Nucleus accumbens (tissue), 56 donors: ENCODE measurements at places on chromosomes 4 and X.

DNA sequence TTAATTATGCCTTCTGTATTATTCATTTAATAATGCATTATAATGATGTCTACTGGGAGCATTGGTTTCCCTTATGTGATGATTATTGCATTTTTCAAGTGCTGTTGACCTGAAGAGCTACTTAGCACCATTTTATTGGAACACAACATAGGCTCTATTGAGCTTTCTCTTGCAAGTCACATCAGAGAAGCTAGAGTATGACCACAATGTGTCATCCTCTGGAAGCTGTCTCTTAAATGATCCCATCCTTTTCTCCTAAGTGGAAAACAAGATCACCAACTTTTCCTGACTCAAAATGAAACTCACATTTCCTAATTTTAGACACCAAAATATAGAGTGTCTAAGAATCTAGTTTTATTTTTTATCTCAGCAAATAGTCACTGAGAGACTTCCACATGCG is 1451.9 kb downstream of the PCDH7 start:
- no peak for DNase-seq

GRCh38 chr4:17558941-17559708 is 17.9 kb upstream of the LAP3 start:
- DNase-seq = no peak

DNA sequence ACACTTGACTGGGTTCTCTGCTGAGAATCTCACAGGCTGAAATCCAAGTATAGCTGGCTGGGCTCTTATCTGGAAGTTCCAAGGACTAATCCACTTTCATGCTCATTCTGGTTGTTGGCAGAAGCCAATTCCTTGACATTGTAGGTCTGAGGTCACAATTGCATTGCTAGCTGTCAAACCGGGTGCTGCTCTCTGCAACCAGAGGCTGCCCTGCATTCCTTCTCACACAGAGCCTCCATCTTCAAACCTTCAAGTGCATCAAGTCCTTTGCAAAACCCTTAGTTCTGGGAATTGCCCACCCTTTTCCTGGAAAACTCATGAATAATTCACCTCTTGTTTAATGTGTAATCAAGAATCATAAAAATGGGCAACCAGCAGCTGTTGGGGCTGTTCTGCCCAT is 404.2 kb downstream of the KCNIP4 start:
- DNase-seq = no peak

DNA sequence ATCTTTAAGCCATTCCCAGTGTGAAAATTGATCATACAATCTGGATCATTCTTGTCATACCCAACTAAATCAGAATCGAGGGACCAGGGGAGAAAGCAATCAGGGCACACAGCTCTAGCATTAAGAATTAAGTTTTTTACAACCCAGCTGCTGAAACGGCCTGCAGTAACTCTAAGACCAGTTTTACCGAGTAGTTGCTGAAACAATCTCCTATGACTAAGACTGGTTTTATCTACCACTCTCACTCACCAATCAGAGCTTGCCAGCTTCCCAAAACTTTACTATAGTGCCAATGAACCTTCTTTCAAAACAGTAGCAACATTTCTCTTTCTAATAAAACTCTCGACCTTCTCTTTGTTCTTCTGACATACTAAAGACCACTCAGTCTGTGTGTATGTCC is 2.8 kb upstream of the SAP30 start:
- DNase-seq = no peak

GRCh38 chrX:75483933-75484332 is 38.9 kb downstream of the ZDHHC15 start:
- no peak for DNase-seq

DNA sequence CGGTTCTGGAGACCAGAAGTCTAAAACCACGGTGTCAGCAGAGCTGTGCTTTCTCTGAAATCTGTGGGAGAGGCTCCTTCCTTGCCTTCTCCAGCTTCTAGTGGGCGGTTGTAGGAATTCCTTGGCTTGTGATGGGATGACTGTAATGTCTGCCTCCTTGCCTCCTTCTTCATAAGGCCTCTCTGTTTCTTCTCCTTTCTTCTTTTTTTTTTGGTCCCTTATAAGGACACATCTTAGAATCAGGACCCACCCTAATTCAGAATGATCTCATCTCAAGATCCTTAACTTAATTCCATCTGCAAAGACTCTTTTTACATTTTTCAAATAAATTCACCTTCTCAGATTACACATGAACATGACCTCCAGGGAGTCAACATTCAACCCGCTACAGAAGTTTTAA is 186.9 kb downstream of the STK32B start:
- no peak for DNase-seq

GRCh38 chr4:136927172-136927571 is 605.1 kb downstream of the PCDH18 start:
- no peak for DNase-seq

GRCh38 chrX:63754136-63754859 is 30.7 kb downstream of the ARHGEF9 start:
- DNase-seq = no peak

GRCh38 chrX:108312957-108313356 is 125.3 kb downstream of the COL4A6 start:
- DNase-seq = no peak

GRCh38 chrX:19956306-19956705 is 34.6 kb downstream of the BCLAF3 start:
- DNase-seq = no peak

GRCh38 chr4:138963412-138963811 is 52.2 kb upstream of the NOCT start:
- DNase-seq = no peak

- no peak for DNase-seq
Observed at GRCh38 chr4:156764145-156764544, 207.5 kb downstream of the PDGFC start.

DNA sequence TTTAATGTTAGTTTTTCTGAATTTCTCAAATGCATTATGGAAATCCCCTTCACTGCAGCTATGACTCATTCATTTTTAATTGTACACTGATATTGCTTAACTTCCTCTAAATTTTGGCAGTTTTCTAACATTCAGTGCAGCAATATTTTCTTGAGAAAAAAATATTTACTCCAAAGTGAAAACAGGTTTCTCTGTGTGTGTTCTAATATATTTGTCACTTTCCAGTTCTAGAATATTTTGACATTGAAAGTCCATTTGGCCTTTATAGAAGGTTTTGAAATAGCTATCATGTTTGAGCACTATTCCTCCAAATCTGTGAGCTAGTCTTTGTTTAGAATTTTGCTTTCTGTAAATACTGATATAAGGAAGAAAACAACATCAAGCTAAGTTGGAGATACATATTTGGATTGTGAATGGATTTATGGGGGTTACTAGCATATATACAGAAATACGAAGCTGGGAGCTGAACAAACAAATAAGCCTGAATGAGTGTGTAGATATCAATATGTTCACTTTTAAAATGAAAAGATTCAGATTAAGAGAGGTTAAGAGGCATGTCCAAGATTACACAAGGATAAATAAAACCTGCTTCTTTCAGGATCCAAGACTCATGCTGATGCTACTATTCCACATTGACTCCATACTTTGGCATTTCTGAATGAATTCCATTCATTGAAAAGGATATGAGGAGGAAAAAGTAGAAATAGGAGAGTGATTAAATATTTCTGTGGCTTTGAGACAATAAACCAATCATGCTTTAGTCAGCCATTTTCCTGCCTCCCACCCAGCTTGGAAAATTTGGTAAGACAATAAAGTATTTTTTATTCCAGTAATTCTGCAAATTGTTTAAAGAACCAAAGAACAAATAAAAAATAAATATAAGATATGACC is 57.3 kb upstream of the SLIT2 start:
- DNase-seq = no peak

- no peak for DNase-seq
Observed at GRCh38 chr4:78149751-78150542, 92.8 kb downstream of the FRAS1 start.

- no peak for DNase-seq
Observed at GRCh38 chr4:155597281-155597680, 69.4 kb upstream of the GUCY1A1 start.

GRCh38 chr4:151955721-151956380 is 195.0 kb upstream of the GATB start:
- DNase-seq = no peak

DNA sequence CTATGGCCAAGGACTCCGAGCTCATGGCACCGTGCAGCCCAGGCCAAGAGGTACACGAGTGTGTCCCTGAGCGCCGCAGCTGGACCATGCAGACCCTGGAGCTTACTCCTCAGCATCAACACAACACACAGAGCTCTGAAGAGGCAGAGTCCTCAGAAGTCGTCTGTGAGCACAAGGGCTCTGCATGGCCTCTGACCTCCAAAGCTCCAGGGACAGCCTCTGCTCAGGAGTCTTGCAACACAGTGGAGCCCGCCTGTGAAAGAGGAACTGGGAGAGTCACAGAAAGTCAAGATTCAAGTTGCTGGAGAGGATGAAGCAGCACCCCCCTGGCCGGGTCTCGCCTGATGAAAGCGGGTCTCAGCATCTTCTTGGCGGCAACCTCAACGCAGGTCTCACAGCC is 2.9 kb downstream of the LRPAP1 start:
- DNase-seq = no peak

DNA sequence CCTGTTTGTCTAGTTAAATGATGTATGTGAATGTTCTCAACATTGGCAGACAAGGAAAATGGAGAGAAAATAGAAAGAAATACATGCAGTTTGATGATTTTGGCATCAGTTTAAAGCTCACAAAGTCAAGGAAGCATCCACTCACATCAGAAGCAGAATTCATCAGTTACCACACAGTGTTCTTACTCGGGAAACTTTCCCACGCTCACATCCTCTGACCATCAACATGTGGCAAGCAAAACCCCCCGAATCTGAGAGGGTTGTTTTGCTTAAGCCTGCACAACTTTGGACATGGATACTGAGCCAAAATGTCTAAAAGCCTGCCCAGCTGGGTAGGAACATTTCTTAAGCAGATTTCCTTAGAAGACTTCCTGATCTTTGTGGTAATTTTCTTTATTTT is 407.6 kb downstream of the ANKRD50 start:
- DNase-seq = no peak

DNA sequence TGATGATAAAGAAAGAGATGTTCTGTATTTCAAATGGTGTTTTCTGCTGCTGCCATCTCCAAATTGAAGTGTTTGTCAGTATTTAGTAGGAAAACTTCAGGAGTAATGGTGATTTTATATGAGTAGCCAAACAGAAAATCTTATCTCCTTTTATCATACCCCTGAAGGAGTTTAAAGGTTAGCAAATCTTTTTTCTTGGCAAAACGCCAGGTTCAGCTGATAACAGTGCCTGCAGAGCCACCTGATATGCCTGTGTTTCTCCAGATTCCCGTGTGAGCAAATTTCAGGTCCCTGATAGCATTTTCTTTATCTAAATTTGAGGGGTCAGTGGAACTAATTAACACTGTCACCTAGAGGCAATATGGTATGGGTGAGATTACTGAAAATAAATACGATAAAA is 65.8 kb upstream of the ETNPPL start:
- no peak for DNase-seq

GRCh38 chrX:110036162-110037033 is 33.5 kb downstream of the TMEM164 start:
- DNase-seq = no peak

DNA sequence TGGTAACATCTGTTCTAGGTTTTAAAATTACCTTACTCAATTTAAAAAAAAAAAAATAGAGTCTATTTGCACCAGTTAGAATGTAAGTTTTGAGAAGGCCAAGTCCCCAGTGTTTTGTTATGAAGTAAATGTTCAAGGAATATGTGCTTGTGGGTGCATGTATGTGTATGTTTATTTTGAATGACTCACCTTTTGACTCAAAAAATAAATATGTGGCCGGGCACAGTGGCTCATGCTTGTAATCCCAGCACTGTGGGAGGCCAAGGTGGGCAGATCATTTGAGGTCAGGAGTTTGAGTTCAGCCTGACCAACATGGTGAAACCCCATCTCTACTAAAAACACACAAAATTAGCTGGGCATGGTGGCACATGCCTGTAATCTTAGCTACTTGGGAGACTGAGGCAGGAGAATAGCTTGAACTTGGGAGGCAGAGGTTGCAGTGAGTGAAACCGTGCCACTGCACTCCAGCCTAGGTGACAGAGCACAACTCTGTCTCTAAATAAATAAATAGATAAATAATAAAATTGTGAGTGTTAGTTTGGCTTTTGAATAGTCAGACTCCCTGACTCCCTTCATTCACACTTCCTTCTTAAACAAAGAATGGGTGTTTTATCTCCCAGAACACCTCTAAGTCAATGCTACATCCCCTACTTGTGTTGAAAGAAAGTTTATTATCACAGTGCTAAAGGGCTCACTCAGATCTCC is 511.3 kb upstream of the PCDH7 start:
- DNase-seq = no peak

- DNase-seq = no peak
Observed at GRCh38 chrX:65997978-65998717, 41.7 kb downstream of the VSIG4 start.

DNA sequence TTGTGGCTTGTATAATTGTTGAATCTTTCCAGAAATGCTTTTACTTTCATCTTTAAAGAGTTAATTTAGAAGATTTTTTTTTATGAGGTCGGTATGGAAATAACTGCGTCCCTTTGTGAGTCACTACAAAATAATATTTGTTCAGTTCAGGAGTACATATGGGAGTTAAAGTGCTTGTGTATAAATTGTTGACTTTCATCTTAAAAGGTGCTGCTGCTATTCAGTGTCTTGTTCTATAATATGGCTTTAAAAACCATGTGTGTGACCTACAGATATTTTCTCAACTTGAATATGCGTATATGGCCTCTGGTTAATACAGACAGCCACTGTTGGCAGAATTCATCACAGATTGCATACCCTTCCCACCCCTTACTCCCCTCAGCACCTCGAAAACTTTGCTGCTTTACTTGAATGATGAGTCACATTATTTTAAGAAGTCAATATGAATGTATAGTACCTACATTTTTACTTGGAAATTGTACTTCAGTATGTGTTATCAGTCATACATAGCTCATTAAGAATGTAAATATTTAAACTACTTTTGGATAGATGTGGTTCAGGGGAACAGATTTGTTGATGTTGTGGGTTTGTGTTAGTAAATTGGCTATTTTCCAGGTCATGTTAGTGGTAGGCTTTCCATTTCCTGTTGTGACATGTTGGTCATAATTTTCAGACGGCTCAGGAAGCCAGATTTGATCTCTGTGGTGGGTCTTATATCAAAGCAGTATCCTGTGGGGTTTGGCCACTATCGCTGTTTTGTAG is 1.5 kb downstream of the CLCN3 start:
- DNase-seq = no peak

DNA sequence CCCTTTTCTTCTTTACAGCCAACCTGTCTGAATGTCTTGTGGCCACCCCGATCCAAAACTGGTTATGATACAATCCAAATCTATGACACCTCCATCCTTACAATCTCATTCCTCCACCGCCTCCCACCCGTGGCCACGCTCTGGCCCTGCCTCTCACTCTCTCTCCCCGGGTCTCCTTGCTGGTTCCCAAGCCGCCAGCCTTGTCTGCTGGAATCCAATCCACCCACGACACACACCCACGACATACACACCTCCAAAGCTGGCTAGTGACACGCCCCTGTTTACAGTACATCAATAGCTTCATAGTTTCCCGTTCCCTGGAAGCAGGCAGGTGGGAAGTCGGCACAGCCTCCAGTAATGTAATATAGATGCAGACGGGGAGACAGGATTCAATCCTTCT is 99.0 kb downstream of the WFS1 start:
- DNase-seq = no peak

- no peak for DNase-seq
Observed at GRCh38 chrX:110182865-110183264, 135.0 kb downstream of the AMMECR1 start.

- DNase-seq = no peak
Observed at GRCh38 chr4:166092797-166093290, 219.8 kb downstream of the TLL1 start.

- no peak for DNase-seq
Observed at GRCh38 chr4:8835521-8836365, 35.9 kb downstream of the HMX1 start.

- DNase-seq = no peak
Observed at GRCh38 chr4:154958621-154959358, 177.7 kb downstream of the RBM46 start.
